ENCODE measurements at places on chromosomes 2 and 18.

DNA sequence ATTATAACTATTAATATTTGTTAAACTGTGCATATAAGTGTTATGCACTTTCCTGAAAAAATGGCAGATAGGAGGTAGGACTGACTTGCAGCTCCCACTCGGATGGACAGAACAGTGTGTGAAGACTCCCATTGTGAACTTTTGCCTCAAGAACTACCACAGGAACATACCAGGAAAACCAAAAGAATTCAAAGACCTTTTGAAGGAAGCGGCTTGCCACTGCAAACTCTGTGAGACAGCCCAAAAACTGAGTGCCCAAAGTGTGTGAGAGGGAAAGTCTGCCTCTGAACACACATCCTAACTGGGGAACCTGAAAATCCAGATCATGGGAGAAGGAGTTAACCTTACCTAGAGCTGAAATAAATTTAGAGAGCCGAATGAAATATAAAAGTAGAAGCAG is 171.0 kb downstream of the ZBTB7C start:
- DNase-seq = no peak

GRCh38 chr18:8406186-8406867 is 202.9 kb upstream of the RAB12 start:
- DNase-seq = no peak

GRCh38 chr2:110867078-110867477 is 134.7 kb downstream of the ACOXL start:
- no peak for DNase-seq

DNA sequence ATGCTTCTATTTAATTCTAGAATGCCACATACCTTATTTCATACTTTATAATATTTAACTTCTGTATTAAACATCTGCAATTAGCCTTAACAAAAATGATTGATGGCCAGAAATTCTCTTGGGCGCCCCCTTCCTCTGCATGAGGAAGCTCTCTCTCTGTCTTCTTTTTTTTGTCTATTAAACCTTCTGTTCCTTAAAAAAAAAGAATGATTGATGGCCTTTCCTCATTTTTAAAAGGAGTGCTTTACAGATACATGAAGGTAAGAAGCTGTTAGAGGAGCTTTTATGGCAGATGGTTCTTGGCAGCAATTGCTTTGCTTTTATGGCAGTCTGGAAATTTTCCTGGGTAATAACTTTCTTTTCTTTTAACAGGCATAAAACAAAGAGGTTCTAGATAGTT is 526.9 kb downstream of the SLC4A3 start:
- DNase-seq = no peak

DNA sequence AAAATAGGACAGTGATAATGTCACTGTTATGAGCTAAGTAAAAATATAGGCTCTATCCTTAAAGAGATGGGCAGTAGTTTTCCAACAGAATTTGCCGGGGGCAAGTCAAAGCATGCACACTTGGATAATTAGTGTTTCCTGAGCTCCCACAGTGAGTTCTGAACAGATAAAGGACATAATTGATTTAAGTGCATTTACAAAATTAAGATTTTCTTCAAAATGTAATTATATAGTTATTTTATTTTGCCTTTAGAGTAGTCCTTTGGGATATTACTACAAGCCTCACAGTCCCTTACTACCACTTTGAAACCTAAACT is 107.6 kb downstream of the RAPGEF4 start:
- no peak for DNase-seq

- DNase-seq = peak; percentile 50
Measured at GRCh38 chr18:28961669-28962228, 784.8 kb upstream of the CDH2 start.

- DNase-seq = peak; percentile 83
Measured at GRCh38 chr2:26846334-26847306, 1.3 kb upstream of the DPYSL5 start.

DNA sequence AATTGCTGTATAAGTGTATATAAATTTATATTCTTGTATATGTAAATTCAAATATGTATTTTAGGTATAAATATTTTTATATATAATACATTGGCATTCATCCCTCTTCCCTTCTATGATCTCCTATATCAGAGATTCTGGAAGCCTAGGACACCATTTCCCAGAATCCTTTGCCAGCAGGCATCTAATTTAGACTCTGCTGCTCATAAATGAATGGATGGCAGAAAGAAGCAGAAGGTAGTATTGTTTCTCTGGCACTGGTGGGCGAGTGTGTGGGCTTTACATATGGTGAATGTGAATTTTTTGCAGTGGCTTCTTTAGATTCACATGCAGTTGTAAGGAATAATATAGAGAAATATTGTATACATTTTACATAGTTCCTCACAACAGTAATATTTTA is 215.2 kb upstream of the THSD7B start:
- DNase-seq = no peak

GRCh38 chr2:120653046-120653445 is 82.6 kb upstream of the GLI2 start:
- DNase-seq = no peak

GRCh38 chr2:109432421-109432820 is 181.3 kb downstream of the SEPTIN10 start:
- no peak for DNase-seq

DNA sequence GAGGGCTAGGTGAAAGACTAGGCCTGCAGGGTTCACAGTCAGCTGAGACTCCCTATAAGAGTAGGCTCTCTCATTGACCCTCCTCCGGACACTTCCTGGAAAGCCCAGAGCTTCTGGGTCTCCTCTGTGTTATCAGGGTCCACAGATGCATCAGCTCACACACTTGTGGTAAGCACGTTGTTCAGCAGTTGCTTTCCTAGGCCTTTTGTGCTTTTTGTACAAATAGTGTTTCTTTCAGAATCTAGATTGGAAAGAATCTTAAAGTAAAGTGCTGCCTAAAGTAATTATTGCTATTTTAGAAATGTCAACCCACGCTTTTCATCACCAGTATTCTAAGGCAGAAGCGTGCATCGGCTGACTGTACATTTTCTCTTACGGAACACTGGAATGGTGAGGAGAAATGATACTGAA is 15.5 kb downstream of the SLC9A2 start:
- DNase-seq = no peak

DNA sequence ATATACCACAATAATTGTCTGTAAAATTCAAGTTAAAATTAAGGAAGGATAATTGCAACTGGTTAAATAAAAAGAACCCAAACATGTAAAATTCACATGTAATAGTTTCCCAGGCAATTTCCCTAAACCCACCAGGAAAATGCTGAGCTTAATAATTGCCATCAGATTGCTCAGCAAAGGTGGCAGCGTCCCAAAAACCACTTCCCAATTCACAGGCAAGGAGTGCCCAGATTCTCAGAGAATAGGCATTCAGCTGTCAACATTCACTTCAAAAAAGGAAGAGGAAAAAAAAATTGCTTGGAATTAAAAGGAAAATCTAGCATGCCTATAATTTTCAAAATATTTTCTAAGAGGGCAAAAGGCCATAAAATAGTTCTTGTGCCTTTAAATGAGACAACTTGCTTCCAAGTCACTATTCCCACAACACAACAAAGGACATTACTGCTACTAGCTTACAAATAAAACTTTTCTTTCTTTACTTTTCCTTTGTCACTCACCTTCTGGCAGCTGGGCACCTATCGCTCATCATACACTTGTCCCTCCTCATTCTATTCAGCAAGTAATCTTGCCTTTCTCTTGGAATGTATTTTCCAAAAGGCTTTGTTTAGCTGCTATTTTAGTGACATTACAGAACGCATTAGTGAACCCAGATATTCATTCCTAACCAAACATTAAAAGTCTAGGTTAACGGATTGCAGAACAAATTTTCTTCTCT is 15.2 kb downstream of the SRBD1 start:
- no peak for DNase-seq

GRCh38 chr18:42338683-42339082 is 383.6 kb downstream of the PIK3C3 start:
- DNase-seq = no peak

DNA sequence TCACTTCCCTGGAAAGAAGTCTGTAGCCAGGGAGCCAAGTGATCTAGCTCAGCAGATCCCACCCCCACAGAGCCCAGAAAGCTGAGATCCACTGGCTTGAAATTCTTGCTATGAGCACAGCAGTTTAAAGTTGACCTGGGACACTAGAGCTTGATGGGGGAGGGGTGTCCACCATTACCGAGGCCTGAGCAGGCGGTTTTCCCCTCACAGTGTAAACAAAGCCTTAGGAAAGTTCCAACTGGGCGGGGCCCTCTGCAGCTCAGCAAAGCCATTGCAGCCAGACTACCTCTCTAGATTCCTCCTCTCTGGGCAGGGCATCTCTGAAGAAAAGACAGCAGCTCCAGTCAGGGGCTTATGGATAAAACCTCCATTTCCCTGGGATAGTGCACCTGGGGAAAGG is 887.2 kb upstream of the LRATD1 start:
- no peak for DNase-seq

DNA sequence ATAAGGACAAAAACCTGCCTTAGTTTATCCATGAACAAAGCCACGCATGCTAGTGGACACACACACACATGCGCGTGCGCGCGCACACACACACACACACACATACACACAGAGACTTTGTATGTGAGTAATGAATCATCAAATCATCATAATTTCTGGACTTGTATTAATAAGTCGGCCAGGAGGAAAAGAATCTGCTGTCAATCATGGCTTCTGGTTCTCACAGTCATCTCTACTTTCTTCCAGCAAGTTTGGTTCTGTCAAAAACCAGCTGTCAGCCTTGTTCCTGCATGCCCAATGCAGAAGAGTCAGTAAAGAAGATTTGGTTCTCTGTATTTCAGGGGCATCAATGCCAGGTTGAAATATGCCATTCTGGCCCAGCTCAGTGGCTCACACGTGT is 1.1 kb upstream of the TTR start:
- DNase-seq = no peak

GRCh38 chr2:74498500-74499266 is 720 bp downstream of the LBX2 start:
- no peak for DNase-seq

GRCh38 chr2:127664065-127664894 is 11.1 kb downstream of the LIMS2 start:
- no peak for DNase-seq

- no peak for DNase-seq
Measured at GRCh38 chr18:34003687-34004086, 221.0 kb downstream of the NOL4 start.

DNA sequence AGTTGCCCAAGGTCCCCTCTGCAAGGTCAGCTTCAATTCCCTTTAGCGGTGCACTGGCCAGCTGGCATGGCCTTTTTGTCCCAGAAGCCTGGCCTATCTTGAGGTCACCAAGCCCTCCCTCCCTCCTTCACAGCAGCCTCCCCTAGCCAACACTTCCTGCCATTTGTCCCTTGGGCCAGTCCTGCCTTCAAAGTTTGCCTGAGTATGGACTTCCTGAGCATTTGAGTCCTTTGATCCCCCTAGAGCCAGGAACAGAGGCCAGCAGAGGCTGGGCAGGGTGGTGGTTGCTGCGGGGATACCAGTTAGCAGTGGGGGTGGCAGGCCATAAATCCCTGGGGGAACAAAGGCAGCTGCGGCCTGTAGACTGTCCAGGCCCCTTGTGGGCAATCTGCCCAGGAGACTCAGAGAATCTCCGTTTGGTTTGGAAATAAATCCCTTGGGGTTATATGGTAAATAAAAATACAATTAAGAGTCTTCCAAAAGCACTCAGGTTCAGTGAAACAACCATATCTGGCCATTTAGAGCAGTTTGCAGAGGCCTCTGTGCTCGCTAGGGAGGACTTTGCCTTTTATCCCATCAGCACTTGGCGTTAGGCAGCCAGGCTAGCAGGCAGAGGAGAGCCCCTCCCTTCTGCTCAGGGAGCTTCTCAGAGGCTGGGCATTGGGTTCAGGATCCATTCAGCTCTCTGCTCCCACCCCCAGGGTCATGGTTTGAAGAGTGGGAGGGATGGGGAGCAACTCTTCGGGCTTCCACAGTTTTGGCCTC is 3.1 kb upstream of the HES6 start:
- no peak for DNase-seq

DNA sequence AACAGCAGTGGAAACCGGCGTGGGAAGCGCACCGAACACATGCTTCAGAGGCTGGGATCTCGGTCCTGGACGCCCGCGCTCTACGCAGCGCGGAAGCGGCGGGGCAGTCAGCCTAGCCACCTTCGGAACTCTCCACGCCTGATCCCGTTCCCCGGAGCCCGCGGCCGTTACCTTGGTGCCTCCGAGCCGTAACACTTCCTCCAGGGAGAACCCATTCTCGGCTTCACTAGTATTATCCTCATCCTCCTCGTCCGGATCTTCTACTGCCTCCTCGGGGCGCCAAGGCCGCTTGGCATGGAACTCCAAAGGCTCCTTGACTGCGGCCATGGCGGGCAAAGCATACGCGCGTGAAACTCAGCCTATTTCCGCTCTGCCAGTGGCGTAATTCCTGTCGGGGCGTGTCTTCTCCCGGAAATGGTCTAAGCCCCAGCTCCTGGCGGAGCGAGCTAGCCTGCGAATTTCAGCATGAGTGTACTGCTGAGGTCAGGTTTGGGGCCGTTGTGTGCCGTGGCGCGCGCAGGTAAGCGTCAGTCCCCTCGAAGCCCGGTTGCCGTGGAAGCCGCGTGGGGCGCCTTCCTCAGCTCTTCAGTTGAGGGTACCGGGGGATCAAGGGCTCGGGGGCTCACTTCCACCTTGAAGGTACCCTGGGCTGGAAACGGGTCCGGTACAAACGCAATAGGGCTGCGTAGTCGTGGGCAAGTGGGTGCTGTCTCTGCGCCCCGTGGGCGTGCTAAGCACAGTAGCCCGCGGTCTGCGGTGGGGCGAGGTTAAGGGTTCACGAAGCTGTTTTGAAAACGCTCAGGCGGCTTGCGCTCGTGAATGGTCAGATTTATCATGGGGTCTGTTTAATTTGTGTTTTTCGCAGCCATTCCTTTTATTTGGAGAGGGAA is at the start of the genes CEBPZ and NDUFAF7:
Gene CEBPZ, minus strand, starts transcription at position 356 of the 890 bp plus-strand sequence. Its CDS starts 29 bp downstream, at position 327.
Gene NDUFAF7, plus strand, starts transcription at position 418 of the 890 bp plus-strand sequence. Its CDS starts 48 bp downstream, at position 466.
- DNase-seq = peak; percentile 74

DNA sequence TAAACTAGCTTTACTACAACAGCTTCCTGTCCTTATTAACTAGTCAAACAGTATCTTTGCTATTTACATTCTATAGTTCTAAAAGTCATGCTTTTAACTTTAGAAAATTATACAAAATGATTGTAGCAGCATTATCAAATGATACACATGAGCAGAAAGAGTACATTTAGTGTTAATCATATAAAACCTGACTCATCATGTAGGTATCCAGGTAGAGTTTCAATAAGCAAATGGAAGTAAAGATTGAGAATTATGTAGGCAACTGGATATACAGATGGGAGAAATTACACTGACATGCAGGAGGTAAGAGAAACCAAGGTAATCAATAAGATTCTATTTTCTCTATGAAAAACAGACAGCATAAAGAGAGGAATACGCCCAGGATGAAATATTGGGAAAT is 33.8 kb downstream of the TRIP12 start:
- DNase-seq = no peak

DNA sequence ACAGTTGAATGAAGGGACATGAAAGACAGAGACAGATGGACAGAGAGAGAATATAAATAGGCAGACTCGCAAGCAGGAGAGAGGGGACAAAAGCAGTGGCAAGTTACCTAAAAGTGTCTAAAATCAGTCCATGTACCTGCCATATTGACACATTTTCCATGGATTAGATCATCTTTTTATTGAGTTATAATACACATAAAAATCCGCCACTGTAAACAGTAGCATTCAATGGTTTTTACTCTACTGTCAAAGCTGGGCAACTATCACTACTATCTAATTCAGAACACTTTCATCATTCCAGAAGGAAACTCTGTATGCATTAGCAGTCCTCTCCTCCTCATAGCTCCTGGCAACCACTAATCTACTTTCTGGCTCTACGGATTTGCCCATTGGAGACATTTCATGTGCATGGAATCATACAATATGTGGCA is 10.1 kb downstream of the CFAP210 start:
- no peak for DNase-seq
